ENCODE measurements at places on chromosomes 3 and 15. TPM values are rescaled to one million over a fixed set of nuclear protein-coding genes. Genes with fewer than 3 reads are reported as not detected.

DNA sequence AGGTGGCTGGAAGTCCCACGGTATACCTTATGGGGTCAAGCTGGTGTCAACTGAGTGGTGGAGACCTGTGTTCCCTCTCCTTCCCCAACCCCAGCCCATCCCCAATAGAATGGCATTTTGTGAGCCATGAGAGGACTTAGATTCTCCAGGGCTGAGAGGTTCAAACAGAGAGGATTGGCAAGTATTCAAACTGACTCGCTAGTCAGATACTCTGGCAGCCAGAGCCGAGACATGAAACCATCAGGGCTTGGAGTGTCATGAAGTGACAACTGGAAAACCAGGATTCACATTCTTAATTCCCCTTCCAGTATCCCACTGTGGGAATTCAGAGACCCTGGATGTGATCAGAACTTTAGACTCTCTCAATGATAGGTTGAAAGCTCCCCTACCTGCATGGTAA, 159.4 kb upstream of the SNTN start:
- DNase-seq, result no peak

GRCh38 chr15:81332326-81332725, 8.4 kb upstream of the STARD5 start:
- DNase-seq, result no peak

DNA sequence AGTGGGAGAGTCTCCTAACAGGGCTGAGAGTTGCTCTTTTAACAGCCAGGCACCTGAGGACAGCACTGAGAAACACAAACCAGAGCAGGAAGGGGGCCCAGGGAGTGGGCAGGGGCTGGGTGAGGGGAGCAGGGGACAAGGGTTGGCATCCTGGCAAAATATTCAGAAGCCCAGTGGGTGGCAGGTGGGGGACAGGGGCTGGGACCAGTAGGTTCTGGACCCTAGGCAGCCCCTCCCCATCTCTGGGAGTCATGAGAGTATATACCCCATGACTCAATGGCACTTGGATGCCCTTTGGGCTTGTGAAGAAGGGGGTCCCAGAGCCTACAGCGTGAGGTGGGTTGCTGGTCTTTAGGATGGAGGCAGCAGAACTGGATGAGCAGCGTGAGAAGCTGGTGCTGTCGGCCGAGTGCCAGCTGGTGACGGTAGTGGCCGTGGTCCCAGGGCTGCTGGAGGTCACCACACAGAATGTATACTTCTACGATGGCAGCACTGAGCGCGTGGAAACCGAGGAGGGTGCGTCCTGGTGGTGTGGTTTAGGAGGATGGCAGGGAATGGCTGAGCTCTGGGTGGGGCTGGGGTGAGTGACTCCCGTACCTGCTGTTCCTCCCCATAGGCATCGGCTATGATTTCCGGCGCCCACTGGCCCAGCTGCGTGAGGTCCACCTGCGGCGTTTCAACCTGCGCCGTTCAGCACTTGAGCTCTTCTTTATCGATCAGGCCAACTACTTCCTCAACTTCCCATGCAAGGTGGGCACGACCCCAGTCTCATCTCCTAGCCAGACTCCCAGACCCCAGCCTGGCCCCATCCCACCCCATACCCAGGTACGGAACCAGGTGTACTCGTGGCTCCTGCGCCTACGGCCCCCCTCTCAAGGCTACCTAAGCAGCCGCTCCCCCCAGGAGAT, 24.2 kb downstream of the NBEAL2 start:
- no peak for DNase-seq

DNA sequence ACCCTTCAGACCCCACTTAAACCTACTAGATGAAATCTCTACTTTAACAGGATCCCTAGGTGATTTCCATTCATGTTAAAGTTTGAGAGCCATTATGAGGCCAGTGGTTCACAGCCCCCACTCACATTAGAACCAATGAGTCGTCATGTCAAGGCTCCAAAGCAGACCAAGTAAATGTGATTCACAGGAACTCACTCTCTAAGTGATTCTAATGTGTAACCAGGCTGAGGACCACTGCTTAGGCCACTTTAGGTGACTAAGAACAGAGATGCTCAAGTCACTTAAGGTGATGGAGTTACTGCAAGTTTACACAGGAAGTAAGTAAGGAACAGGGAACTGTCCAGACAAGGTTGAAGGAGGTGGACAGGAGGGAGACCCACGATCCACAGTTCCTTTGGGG, 7.7 kb downstream of the GALNT15 start:
- no peak for DNase-seq

DNA sequence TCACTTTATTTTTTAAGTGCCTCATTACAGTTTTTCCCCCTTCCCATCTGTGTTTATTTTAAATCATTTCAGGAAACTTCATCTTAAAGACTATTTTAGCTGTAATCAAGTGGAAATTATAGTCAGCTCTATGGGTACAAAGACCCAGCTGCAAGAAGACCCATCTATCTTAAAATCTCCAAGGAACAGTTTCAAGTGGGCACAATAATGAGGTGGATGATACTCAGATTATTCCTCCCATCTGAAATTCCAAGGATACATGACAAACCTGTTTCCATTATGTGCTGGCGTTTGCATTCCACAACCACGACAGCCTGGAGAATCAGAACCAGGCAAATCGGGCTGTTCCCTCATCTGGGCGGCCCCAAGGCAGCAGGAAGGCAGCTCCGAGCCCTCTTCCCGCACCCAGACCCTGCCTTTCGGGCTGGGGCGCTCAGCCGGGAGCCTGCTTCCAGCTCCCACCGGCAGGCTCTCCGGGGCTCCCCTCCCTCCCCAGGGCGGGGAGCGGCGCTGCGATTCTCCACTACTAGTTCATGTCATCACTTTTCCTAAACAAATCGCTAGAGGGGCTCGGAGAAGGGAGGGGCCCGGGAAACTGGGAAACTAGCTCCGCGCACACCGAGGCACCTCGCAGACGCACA, at the start of gene MGLL:
TSS of gene MGLL (minus strand) at position 475 of the 641 bp plus-strand sequence. CDS start at position 278, 197 bp downstream.
- DNase-seq, result peak; percentile 49

DNA sequence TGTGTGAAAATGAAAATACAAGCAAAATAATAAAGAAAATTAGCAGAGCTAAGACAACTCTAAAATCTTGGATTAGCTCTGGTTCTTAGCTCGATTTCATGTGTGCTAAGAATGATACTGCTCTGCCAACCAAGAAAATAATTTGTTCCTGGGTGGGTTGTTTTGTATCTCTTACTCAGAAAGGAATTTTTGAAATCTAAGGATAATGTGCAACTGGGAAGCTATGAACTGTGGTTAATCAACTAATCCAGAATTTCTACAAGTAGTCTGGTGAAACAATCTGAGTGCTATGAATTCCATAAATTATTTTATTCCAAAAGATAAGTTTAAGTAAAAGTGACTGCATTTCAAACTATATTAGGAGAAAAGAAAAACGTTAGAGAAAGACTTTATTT, 92.0 kb downstream of the TFDP2 start:
- DNase-seq, result peak; percentile 6

DNA sequence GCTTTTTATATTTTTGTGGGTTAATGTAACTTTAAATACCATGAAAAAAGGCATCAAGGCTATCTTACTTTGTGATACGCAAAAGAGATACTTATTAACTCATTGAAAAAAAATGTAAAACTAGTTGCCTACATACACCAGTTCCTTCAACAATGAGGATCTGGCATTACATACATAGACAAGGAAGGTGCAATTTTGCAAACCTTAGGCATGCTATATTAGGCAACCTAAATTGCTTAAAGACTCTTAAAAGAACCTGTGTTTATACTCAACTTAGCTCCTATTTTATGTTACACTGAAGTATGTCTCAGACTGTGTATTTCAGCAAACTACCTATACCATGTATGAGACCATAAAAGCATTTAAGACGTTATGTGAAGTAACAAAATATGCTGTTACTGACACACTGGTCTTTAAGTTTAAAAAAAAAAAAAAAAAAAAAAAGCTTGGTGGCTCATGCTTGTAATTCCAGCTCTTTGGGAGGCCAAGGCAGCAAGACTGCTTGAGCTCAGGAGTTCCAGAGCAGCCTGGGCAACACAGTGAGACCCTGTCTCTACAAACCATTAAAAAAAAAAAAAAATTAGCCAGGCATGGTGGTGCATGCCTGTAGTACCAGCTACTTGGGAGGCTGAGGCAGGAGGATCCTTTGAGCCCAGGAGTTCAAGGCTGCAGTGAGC, 9.1 kb downstream of the TASOR start:
- DNase-seq, result no peak

- DNase-seq, result peak; percentile 92
These were observed 681.6 kb upstream of the ARPP21 start for GRCh38 chr3:34957677-34958076.

Gene ISLR
- 14.0 TPM for total RNA-seq

Gene LRRC34
- total RNA-seq, result 1.8 TPM

Gene FOXL2
- total RNA-seq, result under 0.01 TPM

Data from fibroblast of lung (primary cell).